Fibroblast of the aortic adventitia (primary cell): ENCODE measurements at places on chromosomes 7 and 10. TPM values are rescaled to one million over a fixed set of nuclear protein-coding genes. Genes with fewer than 3 reads are reported as not detected.

GIMAP2 gene
- 0.27 and 0.98 TPM in 2 replicates for total RNA-seq

EBF3 gene
- total RNA-seq = 5.2 and 14.7 TPM in 2 replicates

CTAGE8 gene
- 6.2 TPM in 1 of 2 replicates, not detected in the other for total RNA-seq

CALN1 gene
- total RNA-seq = not detected in 2 replicates

ITPRID1 gene
- total RNA-seq = not detected in 2 replicates

HECW1 gene
- total RNA-seq = 0.82 and 3.6 TPM in 2 replicates

TSPAN33 gene
- total RNA-seq = not detected in 2 replicates

TMEM140 gene
- total RNA-seq = 9.7 and 12.1 TPM in 2 replicates

COL13A1 gene
- 6.0 and 10.7 TPM in 2 replicates for total RNA-seq

ZNF804B gene
- total RNA-seq = not detected in 2 replicates
